ENCODE measurements at places on chromosomes 2 and 18.

DNA sequence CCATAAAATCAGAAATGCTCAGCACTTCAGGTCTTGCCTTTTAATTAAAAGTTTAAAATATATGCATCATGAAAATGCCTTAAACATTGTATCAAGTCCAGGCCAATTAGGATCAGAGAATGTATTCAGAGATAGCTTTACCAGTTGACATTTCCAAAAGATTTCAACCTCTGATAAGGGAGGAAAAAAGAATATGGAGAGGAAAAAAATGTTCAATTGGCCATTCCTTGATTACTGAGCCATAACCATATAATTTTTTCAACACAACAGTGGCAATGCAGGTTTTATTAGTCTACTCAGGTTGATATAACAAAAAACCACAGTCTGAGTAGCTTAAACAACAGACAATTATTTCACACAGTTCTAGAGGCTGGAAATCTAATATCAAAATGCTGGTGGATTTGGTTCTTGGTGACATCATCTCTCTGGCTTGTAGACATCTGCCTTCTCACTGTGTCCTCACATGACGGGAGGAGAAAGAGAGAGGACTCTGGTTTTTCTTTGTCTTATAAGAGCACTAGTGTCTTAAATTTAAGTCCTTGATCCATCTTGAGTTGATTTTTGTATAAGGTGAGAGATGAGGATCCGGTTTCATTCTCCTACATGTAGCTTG lies 111.9 kb downstream of the IRS1 start:
- DNase-seq: no peak

GRCh38 chr2:232142049-232142448 lies 180.5 kb downstream of the DIS3L2 start:
- peak; percentile 5 for DNase-seq

- no peak for DNase-seq
These were observed 6.8 kb upstream of the TGFA start for GRCh38 chr2:70560442-70560841.

DNA sequence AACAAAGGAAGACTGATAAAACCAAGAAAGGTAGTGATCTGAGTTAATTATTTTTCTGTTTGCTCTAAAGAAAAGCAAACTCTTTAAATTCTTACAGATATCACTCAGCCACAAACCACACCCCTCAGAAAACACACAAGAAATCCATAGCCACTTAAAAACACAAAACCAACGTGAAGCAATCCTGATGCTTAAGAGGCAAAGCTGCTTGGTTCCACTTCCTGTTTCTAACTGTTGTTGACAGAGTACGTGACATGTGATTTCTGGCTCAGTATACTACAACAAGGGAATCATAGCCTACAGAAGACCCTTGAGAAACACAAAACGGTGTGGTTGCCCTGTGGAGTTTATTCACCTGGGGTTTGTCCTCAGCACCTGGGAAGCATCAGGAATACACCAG lies 240.9 kb upstream of the APCDD1 start:
- no peak for DNase-seq

- DNase-seq: peak; percentile 20
These were observed 46.0 kb downstream of the ARHGEF33 start for GRCh38 chr2:38935568-38936172.

DNA sequence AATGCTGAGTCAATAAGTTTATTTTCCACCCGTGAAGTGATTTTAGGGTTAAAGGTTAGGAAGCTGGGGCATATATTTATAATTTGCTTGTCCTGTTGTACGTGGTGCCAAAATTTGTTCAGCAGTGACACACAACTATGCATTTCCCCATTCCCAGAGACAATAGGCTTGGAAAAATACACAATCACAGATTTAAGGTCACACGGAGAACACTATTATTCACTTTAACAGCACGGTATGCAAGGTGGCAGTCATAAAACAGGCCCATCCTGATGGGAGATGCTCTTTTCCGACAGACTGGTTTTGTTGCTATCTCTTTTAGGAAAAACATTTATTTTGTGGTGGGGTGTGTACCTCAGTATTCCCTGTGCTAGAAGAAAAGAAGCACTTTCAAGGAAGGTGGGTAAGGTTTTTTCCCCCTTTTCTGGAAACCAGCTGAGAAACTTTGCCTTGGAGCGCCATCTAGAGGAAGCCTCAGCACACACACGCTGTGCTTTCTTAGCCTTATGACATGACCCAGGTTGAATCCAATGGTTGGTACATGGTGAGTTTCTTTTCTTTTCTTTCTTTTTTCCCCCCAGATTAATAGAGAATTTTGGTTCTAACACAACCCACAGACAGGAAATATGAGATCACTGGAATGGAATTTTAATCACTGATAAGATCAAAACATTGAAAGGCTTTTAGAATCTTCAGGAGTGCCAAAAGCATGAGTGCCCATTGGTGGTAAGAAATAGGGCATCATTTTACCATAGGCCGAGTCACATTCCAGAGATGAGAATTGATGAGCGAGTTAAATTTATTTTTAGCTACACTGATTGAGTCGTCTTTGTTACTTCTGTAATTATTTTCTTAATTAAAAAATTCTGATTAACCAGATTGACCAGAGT lies 332.1 kb downstream of the AGPS start:
- peak; percentile 14 for DNase-seq

DNA sequence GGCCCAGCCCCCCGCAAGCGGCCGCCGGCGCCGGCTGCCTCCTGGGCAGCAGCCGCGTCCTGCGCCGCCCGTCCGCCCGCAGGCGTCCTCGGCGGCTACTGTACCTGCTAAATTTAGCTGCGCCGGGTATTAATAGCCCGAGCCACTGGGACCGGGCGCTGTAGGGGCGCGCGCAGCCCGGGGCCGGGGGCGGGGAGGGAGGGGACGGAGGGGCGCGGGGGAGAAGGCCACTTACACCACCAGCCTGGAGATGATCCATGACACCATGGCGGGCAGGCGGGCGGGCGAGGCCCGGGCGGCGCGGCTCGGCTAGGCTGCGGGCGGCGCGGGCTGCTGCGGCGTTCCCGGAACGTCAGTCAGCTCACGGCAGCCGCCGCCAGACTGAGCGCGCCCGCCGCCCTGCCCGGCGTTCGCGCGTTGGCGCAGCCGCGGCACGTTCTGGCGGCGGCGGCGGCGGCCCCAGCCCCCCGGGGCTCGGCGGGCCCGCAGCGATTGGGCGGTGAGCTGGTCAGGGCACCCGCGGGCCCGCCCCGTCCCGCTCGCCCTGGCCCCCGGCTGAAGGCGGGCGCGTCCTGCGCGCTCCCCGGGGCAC lies at the start of gene REEP1:
Gene REEP1 (minus strand): TSS at position 383 of the 592 bp plus-strand sequence. CDS start 116 bp downstream, at position 267.
- DNase-seq: no peak

- no peak for DNase-seq
These were observed 49.4 kb upstream of the PNPT1 start for GRCh38 chr2:55742996-55743395.

DNA sequence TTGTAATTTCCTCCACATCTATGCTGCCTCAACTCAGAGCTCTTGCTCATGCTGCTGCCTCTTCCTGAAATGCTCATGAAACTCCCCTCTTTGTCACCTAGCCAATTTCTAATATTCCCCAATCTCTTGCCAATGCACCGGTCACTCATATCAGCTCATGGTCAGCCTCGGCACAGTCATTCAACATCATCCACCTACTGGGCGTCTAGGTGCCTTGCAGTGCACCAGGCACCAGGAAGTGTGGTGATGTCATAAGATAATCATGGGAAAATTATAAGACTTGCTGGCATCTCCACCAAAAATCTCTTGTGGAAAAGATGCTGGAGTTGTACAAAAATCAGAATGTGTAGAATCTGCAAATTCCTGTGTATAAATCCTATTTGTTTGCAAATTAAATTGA lies 52.6 kb upstream of the RAB27B start:
- no peak for DNase-seq

DNA sequence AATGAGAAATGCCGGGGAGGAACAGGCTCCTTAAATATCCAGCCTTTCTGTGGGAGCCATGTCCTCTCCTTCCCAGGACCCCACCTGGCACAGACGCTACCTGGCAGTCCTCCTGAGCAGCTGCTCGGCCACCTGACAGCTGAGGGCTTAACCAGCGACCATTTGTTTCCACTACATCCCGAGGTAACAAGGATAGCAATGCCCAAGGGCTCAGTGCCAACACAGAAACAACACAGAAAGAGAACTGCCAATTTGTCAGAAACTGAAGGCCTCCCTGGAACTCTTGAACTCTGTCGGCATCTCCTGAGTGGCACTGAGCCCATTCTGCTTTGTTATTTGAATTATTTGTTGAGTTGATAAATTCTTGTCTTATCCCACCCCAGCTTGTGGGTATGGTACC lies 122.2 kb upstream of the ARHGAP28 start:
- no peak for DNase-seq

DNA sequence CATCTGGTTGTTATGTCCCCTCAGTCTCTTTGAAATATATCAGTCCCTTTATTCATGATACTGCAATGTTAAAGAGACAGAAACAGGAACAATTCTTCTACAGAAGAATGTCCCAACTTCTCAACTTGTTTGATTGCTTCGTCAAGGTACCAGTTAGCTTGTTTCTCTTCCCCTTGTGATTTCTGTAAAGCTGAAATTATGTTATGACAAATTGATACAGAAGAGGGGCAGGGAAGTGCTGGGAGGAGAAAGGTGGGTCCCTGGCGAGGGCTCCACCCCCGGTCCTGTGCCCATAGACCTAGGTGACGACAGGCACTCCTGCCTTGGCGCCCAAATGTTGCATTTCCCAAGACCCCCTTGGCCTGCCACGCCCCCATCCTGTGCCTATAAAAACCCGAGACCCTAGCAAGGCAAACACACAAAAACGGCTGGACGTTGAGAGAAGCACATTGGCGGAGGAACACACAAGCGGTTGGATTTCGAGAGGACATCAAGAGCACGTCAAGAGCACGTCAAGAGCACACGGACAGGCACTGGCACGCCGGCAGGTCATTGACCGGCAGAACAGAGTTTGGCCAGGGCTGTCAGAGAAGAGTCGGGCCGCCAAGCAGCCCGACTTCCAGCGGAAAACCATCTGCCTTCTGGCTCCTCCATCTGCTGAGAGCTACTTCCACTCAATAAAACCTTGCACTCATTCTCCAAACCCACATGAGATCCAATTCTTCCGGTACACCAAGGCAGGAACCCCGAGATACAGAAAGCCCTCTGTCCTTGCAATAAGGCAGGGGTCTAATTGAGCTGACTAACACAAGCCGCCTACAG lies 11.5 kb upstream of the RTN4 start:
- no peak for DNase-seq

- no peak for DNase-seq
These were observed 38.8 kb downstream of the AQP4 start for GRCh38 chr18:26826656-26827235.

GRCh38 chr2:18800240-18800971 lies 211.0 kb upstream of the NT5C1B start:
- DNase-seq: no peak

- DNase-seq: no peak
These were observed 32.8 kb upstream of the DOCK10 start for GRCh38 chr2:225074919-225075681.

DNA sequence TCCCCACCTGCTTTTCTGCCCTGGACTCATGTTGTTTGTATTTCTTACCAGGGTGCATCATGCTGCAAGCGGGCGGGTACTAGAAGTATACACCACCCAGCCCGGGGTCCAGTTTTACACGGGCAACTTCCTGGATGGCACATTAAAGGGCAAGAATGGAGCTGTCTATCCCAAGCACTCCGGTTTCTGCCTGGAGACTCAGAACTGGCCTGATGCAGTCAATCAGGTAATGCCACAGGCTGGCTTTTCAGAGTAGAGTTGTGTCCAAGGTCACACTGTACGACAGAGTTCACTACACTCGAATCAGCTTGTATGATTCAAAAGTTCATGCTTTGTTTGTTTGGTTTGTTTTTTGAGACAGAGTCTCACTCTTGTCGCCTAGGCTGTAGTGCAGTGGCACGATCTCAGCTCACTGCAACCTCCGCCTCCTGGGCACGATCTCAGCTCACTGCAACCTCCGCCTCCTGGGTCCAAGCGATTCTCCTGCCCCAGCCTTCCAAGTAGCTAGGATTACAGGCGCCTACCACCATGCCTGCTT lies 19.4 kb downstream of the SRSF7 start:
- no peak for DNase-seq

GRCh38 chr2:80560326-80560725 lies 255.8 kb upstream of the LRRTM1 start:
- DNase-seq: no peak

GRCh38 chr2:84732897-84733778 lies 147.7 kb downstream of the TRABD2A start:
- DNase-seq: no peak

- DNase-seq: no peak
These were observed 160.1 kb downstream of the HAUS1 start for GRCh38 chr18:46264255-46264654.

GRCh38 chr18:30406728-30407127 lies 635.8 kb downstream of the DSC3 start:
- no peak for DNase-seq

DNA sequence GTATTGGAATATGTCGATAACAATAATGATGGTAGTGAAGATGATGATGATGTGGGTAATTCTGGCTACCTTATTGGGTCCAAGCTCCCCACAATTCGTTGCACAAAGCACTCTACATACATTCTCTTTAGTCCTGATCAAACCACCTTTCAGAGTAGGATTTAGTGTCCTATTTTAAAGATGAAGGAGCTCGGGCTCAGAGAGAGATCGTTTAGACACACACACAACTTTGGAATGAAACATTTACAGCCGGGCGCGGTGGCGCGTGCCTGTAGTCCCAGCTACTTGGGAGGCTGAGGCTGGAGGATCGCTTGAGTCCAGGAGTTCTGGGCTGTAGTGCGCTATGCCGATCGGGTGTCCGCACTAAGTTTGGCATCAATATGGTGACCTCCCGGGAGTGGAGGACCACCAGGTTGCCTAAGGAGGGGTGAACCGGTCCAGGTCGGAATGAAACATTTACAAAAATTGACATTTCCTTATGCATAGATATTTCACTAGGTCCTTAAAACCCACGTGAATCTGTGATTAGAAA lies 50.7 kb downstream of the GREB1 start:
- DNase-seq: no peak

DNA sequence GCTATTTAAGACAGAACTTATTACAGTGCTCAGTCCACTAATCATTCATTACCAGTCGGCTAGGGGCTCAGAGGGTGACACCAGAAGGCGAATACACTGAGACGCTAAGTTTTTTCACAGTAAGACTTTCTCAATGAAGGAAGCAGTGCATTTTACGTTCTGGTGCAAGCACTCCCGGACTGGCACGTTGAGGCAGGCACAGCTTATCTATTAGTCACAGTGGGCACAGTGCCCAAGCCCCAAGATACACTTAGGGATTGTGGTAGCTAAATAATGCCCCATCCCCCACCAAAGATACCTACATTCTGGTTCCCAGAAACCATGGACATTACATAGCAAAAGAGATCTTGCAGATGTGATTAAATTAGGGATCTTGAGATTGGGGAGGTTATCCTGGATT lies 32.6 kb upstream of the BCL11A start:
- no peak for DNase-seq

- peak; percentile 25 for DNase-seq
These were observed 17.4 kb downstream of the TPGS2 start for GRCh38 chr18:36811430-36811829.

DNA sequence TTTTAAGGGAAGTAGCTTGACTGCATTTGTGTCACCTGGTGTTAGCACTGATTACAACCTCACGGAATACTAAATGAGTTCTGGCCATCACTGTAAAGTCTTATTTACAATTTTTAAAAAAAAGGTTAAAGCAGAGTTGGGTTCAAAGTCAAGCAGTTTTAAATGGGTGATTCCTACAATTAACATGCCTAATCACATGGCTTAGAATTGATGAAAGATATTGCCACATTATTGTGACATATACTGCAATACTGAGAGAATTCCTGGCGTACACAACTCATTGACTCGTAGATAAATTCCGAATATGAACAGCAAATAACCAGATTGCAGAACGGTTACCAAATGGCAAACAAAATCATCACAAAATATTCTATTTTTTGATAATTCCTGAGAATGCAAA lies 34.2 kb downstream of the ROCK2 start:
- no peak for DNase-seq

- no peak for DNase-seq
These were observed 271.0 kb upstream of the GALNT5 start for GRCh38 chr2:156986339-156986988.

Measured in fibroblast of skin of left quadriceps (primary cell).